ENCODE measurements at places on chromosomes 7 and 10.

DNA sequence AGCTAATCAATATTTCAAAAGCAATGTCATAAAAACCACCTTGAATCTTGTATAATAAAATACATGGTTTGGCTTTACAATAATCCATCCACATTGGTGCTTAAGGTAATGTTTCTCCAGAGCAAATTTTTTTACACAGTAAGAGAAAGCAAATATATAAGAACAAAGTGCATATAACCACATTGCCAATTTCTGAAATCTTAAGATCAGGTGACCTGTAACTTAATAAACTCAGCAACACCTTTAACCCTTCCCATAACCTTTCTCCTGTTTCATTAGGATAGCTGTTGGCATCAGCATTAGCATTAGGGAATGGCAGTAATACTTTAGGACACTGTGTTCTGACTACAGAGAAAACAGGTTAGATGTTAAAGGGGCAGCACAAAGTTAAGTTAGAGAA is 155.9 kb upstream of the SEMA3D start:
- no peak for DNase-seq

- DNase-seq = no peak
These were observed 298.7 kb upstream of the TEX47 start for GRCh38 chr7:89094269-89094668.

DNA sequence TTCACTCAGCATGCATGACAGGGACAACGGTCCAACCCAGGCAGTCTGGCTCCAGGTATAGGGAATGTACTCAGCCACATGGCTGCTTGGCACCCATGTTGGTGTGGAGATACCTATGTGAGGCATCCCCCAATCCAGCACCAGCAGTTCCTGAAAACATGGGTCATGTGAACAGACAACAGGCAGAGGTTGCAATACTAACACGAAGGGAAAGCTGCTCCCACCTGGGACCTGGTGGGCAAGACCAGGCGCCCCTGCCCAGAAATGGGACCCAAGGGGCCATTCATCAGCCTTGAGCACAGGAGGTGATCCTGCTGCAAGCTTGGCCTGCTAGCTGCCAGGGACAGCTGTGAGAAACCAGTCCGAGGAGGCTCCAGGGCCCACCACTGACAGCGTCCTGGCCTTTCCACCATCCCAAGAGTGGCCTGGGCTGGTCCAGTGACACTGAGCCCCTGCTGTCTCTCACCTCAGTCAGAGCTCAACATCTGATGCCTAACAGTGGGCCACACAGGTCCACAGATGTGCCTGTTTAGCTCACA is 142.3 kb downstream of the ARHGAP22 start:
- no peak for DNase-seq

DNA sequence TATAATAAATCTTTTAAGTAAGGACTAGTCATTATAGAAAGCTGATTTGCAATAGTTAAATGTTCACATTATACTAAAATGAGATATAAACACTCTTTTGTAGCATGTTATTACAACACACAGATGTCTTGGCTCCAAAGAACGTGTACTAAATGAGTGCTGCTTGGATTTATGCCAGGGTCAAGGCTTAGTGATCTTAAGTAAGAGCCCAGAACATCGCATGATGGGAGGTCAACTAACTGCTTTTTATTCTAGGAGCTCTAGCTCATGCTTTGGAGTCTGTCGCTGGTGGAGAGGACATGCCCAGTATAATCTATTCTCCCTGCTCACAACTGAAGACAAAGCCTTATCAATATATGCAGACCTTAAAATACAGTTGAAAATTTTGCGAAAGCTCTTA is 315.1 kb downstream of the BBS9 start:
- no peak for DNase-seq

DNA sequence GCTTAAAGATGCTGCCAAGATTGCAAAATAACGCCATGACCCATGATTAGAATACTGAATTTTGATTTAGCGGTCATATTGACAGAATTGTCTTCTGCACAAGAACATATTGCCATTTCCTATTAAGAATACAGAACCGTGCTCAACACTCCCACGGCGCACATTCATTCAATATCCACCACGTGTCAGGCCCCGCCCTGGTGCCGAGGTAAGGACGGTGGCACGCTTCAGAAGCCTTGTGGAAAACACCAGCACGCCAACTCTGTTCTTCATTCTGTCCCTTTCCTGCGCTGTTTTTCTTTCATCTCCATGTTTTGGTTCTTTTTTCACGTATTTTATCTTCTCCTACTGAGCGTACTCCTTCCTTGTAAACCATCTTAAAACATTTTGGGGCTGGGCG is 189.3 kb downstream of the ZMYND11 start:
- DNase-seq = no peak

DNA sequence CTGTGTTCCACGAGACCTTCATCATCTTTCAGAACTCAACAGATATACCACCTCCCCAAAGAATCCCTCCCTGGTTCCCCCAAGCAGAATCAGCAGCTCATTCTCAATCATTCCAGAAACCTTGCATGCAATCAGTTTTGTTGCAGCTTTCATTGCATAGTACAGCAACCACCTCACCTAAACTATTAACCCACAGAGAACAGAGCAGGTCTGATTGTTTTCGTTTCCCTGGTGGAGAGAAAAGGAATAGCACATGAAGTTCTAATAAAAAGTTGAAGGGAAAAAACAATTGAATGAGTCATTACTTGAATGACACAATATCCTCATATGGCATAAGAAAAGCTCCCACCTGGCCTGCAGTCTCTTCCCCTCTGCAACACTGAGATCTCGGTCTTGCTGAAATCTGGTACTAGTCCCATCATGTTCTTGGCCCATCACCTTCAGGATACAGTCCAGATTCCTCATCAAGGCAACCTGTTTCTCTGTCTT is 147.1 kb upstream of the GDF10 start:
- DNase-seq = no peak

- no peak for DNase-seq
These were observed 59.7 kb upstream of the TBX20 start for GRCh38 chr7:35313575-35313974.

DNA sequence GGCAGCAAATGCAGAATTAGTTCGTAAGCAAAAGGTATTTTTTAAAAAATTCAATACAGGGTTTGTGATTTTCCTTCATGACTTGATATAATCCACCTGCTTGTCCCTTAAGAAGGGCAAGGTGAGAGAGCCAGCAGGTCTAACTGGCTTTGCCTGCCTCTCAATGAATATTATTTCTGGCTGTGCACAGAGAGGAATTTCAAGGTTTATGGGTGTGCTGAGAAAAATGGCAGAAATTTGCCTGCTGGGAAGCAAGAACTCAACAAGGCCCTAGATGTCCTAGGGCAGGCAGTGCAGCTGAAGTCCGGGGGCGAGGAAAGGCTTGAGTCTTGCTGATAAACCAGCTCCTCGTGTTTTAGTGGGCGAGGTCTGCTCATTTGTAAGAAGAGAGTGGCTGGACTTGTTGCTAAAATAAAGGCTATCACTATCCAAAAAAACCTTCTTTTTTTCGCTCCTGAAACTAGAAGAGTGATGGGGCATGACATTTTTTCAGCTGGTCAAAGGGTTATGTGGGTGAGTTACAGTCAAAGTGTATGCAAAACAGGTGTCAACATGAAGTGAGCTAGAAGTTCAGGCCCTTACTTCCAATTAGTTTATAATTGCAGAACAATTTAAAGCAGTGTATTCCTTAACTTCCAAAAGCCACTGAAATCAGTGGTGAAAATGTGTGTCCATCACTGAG is 385.8 kb upstream of the KLF6 start:
- DNase-seq = no peak

DNA sequence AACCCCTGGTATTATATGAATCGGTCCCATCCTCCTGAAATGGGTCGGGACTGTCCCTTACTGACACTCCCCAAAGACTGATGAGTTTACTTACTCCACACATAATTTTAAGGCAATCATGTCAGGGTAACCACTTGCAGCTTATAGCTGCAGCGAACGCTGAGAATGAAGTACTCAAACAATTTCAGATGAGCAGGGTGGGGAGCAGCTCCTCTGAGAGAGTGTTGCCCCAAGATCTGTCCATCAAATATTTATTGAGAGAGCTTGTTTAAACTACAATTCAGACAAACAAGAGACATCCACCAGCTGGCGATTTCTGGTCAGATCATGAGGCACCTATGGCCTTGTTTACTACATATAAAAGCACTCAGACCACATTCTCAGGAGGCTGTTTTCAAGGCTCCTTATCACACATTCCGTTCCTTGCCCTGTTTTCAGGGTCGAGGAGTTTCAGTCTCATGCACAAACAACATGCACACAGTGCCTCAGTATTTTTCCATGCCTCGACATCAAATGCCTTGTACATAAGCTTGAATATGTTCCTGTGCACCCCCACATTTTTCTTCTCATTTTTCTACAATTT is 80.1 kb downstream of the THSD7A start:
- DNase-seq = no peak

- DNase-seq = no peak
These were observed 60.7 kb upstream of the ZNF746 start for GRCh38 chr7:149558149-149558861.

GRCh38 chr7:133829336-133829897 is 297.7 kb upstream of the LRGUK start:
- no peak for DNase-seq

DNA sequence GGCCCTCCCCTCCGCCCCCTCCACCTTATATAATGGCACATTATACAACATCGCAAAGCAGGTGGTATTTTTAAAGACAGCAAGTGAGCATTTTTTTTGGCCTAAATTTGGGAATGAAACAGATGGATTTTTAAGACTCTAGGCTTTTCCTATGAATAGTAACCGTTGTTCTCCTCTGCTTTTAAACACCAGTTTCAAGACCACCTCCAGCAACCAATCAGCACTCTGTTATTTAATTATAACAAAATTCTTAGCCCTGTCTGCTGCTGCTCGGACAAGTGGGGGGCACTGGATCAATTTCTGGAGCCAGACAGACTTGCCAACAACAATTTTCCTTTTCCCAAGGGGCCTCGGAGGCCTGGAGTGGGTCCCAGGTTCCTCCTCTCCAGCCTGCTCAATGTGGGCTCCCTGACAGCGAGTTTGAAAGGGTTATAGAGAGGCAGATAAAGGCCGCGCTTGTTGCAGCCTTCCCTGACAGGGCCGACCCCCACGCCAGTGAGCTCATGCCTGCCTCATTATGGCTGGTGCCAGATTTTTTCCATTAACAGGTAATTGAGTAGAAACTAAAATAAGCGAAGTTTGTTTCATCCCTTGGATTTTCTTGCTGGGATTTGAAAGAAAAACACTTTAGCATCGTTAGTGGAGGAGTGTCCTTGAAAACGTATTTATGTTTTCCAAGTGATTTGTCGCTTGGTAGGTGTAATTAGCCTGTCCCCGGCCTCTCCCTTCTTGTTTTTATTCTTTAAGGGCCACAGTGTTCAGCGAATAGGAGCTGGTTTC is 227.3 kb downstream of the TCF7L2 start:
- DNase-seq = no peak

GRCh38 chr10:112963835-112964234 is 13.8 kb downstream of the TCF7L2 start:
- no peak for DNase-seq

DNA sequence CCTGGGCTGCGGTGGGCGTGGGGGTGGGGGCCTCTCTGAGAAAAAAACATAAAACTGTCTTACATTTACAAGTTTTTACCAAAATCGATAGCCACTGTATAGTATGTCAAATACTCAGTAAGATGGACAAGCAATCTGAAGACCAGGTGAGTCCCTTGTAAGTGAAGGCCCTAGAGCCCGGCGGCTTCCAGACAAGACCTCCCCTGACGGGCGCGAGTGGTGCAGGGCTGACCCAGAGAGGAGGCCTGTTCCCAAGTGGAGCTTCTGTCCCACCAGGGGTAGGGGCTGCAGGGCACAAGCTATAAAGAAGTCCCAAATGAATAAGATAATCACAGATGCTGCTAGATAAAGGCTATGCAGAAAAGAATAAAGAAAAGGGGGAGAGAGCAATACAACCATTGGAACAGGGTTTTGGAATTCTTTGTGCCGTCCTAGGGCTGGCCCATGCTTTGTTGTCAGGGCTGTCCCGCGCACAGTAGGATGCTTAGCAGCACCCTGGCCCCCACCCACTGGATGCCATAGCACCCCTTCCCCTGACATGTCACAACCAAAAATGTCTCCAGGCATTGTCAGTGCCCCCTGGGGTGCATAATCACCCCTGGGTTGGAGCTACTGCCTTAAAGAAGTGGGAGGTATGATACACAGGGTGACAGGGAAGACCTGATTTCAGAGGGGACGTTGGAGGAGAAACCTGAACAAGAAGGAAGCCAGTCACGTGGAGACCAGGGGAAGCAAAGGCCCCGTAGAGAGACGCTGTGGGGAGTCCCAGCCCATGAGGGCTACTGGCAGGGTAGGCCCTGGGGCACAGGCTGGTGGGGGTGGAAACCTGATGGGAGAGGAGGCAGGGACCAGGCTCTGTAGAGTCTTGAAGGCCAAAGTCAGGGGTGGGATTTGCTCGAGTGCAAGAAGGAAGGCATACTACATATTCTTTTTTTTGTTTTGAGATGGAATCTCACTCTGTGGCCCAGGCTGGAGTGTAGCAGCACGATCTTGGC is 43.1 kb downstream of the CHST15 start:
- no peak for DNase-seq

GRCh38 chr7:116037401-116037800 is 6.8 kb upstream of the TFEC start:
- DNase-seq = no peak

GRCh38 chr10:78566284-78567111 is 502.3 kb upstream of the ZMIZ1 start:
- DNase-seq = no peak

- DNase-seq = no peak
These were observed 64.1 kb upstream of the DIP2C start for GRCh38 chr10:753530-753929.

DNA sequence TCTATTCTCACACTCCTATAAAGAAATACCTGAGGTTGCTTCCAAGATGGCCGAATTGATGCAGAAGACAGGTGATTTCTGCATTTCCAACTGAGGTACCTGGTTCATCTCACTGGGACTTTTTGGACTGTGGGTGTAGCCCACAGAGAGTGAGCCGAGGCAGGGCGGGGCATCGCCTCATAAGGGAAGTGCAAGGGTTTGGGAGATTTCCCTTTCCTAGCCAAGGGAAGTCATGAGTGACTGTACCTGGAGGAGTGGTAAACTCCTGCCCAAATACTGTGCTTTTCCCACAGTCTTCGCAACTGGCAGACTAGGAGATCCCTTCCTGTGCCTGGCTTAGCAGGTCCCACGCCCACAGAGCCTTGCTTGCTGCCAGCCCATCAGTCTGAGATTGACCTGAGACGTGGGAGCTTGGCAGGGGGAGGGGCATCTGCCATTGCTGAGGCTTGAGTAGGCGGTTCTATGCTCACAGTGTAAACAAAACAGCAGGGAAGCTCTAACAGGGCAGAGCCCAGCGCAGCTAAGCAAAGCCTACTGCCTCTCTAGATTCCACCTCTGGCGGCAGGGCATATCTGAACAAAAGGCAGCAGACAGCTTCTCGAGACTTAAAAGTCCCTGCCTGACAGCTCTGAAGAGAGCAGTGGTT is 152.2 kb downstream of the ARL4A start:
- no peak for DNase-seq

DNA sequence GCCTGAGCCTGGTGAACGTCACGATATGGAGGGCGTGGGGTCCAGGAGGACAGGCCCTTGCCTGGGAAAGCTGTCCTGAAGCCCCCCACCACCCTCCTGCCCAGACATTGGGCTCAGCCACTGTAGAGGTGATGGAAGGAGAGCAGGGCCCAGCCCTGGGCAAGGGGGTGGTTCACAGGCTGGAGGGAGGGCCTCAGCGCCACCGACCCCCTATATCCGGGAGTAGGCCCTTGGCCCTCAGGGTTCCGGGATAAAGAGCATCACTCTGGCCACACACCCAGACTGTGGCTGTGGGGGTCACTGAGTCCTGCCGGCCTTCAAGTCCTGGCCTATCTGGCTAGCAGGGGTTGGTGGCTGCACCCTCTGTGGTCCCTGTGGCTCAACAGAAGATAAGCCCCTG is 55.3 kb upstream of the GTF2IRD1 start:
- DNase-seq = no peak

- DNase-seq = no peak
These were observed 27.5 kb upstream of the ETV1 start for GRCh38 chr7:14016950-14017349.
